ENCODE measurements at places on chromosomes 5 and 9.
A peak's percentile ranks its signal among the peaks of the same experiment; 100 is the strongest.

- DNase-seq = no peak
These were observed 459.4 kb downstream of the GADD45G start for GRCh38 chr9:90064248-90064647.

- no peak for DNase-seq
These were observed 33.7 kb downstream of the FGF18 start for GRCh38 chr5:171453056-171453725.

GRCh38 chr5:72814104-72814503, 2.4 kb upstream of the TNPO1 start:
- no peak for DNase-seq

- DNase-seq = no peak
These were observed 422.6 kb upstream of the CD180 start for GRCh38 chr5:67619235-67619634.

GRCh38 chr9:75488719-75489110, 400.4 kb downstream of the OSTF1 start:
- DNase-seq = no peak

- no peak for DNase-seq
These were observed 157.5 kb upstream of the IER5L start for GRCh38 chr9:129335464-129336129.

DNA sequence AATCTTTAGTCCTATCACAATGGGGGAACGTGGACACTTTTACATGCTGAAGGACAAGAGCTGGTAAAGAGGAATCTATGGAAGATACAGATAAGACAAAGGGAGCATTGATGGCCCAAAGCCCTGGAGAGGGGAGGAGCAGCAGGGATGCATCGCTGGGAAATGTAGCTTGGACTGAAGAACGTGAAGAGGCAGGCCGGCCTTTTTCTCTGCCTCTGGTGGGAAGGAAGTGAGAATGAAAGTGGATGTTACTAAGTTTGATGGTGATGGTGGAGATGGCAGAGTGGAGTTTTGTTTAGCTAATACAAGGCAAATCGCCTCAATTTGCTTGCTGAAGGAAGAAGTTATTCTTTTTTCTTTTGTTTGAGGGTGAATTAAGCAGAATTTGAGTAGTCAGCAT, 124.6 kb upstream of the TAF11L2 start:
- DNase-seq = no peak

DNA sequence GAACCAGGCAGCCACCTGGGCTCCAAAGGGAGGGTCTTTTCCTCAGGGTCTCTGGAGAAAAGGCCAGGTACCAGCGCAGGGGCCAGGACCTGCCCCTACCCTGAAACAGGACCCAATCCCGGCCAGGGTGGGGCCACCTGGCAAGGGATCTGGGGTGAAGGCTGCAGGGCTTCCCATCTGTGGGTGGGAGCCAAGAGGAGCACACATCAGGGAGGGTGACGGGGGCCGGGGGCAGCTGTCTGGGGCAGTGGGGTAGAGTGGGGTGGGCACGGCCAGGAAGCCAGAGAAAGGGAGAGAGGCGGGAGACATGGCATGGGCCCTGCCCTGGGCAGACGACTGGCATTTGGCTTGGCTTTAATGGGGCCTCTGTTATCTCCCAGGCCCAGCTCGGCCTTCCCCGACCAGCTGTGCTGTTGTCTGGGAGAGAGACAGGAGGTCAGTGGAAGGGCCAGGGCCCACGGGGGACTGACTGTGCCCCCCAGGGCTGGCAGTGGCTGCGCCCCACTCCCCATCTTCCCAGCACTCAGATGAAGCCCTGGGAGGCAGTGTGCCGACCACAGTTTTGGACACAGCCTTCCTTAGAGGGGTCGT, 57.2 kb upstream of the RNF130 start:
- DNase-seq = no peak

- DNase-seq = peak; percentile 14
These were observed 845 bp upstream of the NR4A3 start for GRCh38 chr9:99820685-99821395.

- DNase-seq = no peak
These were observed 204.2 kb downstream of the SLC12A2 start for GRCh38 chr5:128287740-128288139.

DNA sequence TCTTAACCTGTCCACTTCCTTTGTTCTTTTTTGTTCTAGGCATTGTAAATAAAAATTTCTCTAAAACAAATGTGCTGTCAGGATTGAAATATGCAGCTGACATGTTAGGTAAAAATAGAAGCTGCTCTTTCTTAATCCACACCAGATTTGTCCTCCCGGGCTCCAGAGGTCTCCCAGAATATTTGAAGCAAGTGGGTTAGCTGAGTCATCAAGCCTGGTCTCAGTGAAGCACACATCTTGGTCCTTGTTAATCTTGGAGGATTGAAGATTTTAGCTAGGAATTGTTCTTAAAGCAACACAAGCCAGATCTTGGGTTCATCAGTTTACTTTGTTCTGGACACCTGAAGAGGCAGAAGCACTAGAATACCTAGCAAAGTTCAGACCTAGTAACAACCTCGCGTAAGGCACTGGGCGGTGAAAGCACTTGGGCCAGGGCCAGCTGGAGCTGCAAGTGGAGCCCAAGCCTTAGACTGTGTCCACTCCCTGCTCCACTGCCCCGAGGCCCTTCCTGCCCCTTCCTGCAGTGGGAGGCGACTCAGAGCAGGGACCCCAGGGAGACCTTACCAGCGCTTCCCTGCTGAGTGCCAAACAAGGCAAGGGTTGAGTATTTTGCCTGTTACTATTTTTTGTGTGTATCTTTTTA, 36.5 kb downstream of the HABP4 start:
- peak; percentile 40 for DNase-seq

GRCh38 chr5:165055476-165055875, 1550.1 kb downstream of the MAT2B start:
- no peak for DNase-seq

GRCh38 chr5:111412593-111412992, 99.7 kb downstream of the STARD4 start:
- DNase-seq = no peak

GRCh38 chr5:26940994-26941393, 97.4 kb downstream of the CDH9 start:
- DNase-seq = no peak

DNA sequence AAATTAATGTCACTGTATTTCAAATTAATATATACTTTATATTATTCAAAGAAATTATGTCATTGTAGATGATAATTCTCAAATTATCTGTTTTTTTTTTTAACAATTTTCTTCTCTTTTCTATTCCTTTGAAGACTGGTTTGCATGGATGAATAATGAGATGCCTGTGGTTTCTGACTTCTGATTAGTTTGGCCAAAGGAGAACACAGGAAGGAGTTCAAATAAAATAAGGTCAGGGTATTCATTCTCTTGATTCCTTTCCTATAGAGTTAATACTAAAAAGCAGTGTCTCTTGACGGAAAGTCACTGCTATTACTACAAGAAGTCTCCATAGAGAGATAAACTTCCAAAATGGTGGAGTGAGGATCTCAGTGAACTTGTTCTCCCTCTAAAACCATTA, 279.6 kb upstream of the FTMT start:
- no peak for DNase-seq

GRCh38 chr5:126137891-126138280, 285.3 kb upstream of the GRAMD2B start:
- no peak for DNase-seq

GRCh38 chr5:14267991-14268708, 125.0 kb downstream of the TRIO start:
- peak; percentile 85 for DNase-seq

GRCh38 chr9:21097817-21098216, 20.1 kb upstream of the IFNB1 start:
- DNase-seq = no peak

- DNase-seq = no peak
These were observed 12.0 kb upstream of the KIF4B start for GRCh38 chr5:155001523-155001922.

DNA sequence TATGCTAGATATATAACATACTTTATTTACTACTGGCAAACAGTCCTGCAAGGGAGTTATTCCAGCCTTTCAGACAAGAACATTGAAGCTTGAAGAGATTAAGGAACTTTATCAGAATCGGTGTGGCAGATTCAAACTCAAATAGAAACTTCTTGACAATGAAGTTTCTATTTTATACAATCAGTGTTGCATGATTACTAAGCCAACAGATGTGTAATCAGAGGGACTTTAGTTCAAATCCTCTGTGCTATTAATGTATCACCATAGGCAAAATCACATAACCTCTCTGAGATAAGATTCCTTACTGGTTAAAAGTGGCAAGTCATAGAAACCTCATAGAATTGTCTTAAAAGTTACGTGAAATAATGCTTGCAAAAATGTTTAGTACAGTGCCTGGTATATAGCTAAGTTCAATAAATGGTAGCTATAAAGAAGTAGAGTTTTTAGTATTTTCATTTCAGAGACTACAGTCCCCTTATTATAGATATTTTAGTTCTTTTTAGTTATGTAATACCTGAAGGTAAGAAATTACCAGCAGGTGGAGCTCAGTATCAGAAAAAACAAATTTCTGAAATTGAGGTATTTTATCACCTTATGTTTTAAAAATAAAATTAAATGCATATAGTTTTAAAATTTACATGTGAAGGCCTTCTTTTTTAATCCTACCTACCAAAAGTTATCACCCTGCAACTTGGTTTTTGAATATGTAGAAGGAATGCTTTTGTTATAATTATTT, 172.1 kb downstream of the FER start:
- no peak for DNase-seq

- no peak for DNase-seq
These were observed 488 bp downstream of the POLR1E start for GRCh38 chr9:37486256-37486615.

- DNase-seq = no peak
These were observed 87.8 kb upstream of the SLC1A1 start for GRCh38 chr9:4402501-4402900.

DNA sequence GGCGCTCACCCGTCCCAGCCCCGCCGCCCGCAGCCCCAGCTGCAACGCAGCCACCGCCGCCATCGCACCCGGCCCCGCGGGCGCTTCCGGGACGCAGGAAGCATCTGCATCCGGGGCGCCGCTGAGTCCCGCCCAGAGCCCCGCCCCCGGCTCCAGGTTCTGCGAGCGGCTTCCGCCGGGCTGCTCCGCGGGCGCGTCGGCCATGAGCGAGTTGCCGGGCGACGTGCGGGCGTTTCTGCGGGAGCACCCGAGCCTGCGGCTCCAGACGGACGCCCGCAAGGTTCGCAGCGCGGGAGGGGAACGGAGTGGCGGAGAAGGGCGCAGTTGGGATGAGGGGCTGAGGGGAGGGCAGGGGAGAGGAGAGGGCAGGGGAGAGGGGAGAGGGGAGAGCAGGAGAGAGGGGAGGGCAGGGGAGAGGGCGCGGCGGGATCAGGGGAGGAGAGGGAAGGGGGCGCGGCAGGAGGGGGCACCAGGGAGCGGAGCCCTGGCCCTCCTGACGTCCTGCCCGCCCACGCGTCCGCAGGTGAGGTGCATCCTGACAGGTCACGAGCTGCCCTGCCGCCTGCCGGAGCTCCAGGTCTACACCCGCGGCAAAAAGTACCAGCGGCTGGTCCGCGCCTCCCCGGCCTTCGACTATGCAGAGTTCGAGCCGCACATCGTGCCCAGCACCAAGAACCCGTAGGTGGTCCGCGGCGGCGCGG, at the start of the genes SURF1 and SURF2:
Gene SURF1, minus strand, starts transcription at position 97 of the 701 bp plus-strand sequence. Its CDS starts 34 bp downstream, at position 63.
Gene SURF2, plus strand, starts transcription at position 160 of the 701 bp plus-strand sequence. Its CDS starts 43 bp downstream, at position 203.
- DNase-seq = peak; percentile 76

DNA sequence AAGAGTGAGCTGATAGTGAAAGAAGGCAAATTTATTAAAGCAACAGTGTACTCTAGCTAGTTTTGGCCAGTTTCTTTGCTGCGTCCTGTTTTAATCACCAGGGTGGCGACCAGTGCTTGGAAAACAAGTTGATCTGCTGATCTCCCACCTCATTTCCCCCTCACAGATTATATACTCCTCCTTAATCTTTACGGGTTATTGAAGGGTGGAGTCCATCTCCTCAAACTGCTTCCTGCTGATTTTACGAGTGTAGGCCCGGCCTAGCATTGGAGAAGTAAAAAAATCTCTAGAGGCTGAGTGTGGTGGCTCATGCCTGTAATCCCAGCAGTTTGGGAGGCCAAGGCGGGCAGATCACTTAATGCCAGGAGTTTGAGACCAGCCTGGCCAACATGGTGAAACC, 14.0 kb upstream of the CFAP95 start:
- DNase-seq = no peak

DNA sequence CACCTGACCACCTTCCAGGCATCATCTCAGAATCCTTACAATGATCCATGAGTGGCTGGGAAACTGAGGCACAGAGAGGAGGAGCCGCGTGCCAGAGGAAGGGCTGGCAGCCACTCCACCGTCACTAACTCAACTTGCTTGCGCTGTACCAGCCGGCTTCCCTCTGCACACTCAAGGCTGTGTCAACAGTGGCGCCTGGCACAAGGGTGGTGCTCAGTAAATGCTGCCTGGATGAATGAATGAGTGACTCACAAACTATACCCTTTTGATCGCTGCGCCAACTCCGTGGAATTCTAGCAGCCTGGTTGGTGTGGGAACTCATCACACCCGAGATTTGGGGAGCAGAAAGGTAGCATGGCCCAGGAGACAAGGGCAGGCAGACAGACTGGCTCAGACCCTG, 21.9 kb downstream of the PRRX2 start:
- no peak for DNase-seq

DNA sequence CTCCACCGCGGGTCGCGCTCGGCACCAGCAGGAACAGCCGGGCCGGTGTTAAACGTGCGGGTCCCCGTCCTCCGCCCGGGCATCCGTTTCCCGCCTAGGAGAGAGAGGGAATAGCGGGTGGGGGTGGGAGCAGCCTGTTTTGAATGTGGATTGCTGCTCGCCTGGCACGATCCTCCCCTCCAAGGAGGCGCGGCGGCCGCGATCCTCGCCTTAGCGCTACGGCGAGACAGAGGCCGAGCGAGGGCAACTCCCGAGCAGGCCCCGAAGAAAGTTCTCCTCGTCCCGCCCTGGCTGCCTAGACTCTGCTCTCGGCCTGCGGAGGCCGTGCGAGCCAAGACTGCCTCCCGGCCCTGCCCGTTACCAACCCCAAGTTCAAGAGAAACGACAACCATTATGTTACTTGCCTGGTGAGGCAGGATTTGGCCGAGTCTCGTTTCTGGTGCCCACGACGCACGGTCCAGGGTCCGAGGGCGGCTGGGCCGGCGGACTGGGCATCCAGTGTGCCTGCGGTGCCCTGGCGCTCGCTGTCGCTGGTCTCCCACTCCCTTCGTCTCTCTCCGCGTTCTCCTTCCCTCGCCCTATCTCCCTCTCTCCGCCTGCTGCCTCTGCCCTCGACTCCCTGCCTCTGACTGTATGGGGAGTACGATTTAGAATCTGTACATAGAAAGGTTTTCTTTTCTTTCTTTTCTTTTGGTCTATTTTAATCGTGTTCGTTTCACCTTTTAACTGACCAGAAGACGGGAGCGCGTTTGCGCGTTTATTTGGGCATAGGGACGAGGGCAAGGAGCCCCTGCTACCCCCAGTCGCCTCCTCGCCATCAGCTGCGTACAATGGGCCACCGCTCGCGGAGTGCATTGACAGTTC, 724 bp downstream of the NR2F1-AS1 start:
- DNase-seq = peak; percentile 31

GRCh38 chr5:88826646-88827585, 56.1 kb downstream of the MEF2C start:
- no peak for DNase-seq

GRCh38 chr5:139315056-139315615, 21.6 kb downstream of the MATR3 start:
- DNase-seq = no peak

DNA sequence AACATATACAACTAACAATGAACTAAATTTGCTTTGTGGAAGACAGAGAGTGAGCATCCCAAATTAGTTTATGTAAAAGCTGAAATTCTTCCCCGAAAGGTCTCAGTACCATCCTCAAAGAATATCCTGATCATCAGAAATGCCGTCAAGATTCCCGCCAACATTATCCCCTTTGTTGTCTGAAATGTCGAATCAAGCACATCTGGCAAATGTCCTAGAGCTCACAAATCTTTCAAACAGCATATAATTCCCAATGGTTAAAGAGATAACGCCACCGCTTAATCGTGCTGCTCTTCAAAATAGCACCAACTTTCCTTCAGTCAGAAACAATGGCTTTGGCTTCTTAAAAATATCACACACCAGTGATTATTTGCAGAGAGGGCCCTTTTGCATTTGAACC, 23.8 kb downstream of the MORN5 start:
- no peak for DNase-seq

All from HTR-8/SVneo (cell line).